ENCODE measurements at places on chromosomes 11 and 22.

DNA sequence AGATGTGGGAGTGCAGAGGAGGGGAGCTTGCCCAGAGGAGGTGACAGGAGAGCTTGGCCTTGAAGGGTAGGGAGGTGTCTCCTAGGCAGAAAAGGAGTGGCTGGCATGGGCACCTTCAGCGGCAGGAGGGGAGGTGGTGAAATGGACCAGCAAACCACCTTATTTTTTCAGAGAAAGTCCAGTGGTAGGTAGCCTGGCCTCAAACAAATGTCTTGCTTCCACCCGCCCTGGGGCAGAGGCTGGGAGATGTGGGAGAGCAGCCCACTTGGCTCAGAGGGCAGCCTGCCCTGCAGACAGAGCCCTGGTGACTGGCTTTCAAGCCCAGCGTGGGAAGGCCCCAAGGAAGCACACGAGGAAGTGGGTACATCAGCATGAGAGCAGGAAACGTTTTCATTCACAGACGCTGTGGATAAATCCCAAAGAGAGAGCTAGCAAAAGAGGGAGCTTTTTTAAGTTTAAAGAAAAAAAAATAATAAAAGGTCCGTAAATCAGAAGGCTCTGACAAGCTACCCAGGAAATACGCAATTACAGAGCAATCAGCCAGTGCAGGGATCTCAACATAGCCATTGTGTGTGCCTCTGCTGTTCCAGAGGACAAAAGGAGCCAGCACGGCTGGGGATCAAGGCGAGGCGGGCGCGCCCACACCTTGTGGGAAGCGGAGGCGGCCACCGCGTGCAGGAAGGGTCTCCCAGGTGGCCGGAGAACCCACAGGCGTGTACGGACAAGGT is 238.7 kb upstream of the PLET1 start:
- DNase-seq: no peak

DNA sequence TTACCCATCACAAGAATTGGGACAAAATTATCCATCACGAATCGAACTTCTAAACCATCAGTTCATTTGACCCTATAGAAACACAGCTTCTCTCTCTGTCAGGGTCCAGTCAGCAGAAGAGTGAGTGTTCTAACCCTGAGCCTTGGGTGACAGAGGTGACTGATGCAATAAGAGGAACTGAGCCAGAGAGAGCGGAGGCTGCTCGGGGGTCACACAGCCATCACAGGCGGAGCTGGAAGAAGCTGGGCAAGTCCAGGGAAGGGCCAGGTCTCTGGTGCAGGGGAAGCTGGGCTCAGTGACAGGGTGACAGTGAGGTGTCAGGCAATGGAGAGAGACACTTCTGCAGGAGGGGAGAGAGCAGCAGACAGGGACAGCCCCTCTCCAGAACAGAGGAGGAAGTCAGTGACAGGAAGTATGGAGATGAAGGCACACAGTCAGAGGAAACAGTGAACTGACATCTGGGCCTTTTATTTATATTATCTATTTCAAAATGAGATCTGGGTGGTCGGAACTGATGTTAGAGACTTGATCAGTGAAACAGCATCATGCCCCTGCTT is 184.0 kb upstream of the TBCEL start:
- DNase-seq: no peak

GRCh38 chr22:18091478-18091877 is 13.7 kb downstream of the PEX26 start:
- no peak for DNase-seq

GRCh38 chr11:42661942-42662341 is 649.9 kb upstream of the API5 start:
- no peak for DNase-seq

- DNase-seq: no peak
Measured at GRCh38 chr11:61954106-61954850, 4.1 kb downstream of the BEST1 start.

GRCh38 chr11:28384418-28384817 is 276.2 kb downstream of the METTL15 start:
- DNase-seq: no peak

All from NCI-H510A (cell line).